ENCODE measurements at places on chromosomes 12 and 14.
A peak's percentile ranks its signal among the peaks of the same experiment; 100 is the strongest.

- peak; percentile 15 for DNase-seq
Measured at GRCh38 chr14:58238252-58239243, 6.1 kb upstream of the PSMA3 start.

- DNase-seq, result no peak
Measured at GRCh38 chr14:96482986-96483385, 19.2 kb upstream of the PAPOLA start.

DNA sequence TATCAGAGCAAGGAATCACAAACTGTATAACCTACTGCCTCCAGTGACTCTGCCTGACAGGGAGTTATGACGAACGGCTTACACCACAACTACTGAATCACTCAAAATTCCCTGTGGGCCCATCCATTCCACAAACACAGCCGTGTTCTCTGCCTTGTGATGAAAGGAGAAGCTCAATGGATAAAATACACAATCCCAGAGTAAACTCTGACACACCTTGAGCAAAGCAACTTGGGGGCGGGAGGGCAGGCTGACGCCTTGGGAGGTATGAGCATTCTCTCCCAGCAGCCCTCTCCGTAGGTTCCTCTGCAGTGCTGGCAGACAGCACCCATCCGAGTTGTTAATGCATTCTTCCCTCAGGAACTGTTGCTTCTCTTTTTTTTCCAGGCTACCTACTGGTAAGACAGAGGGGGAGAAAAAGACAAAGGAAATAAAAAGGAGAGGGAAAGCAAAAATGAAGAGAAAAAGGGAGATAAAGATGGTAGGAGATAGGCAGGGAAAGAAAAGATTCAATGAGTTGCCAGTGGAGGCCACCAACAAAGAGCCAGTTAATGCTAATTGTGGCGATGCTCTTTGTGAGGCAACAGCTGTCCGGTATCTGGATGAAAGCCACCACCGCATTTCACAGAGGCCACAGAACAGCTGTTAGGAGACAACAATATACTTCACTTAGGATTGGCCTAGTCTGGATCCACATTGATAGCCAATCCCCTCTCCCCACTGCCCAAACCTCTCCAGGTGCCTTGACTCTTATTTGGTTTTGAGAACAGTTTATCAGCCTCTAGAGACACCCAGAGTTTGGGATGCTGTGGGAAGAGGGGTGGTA is 4.7 kb upstream of the DIO2 start:
- no peak for DNase-seq

DNA sequence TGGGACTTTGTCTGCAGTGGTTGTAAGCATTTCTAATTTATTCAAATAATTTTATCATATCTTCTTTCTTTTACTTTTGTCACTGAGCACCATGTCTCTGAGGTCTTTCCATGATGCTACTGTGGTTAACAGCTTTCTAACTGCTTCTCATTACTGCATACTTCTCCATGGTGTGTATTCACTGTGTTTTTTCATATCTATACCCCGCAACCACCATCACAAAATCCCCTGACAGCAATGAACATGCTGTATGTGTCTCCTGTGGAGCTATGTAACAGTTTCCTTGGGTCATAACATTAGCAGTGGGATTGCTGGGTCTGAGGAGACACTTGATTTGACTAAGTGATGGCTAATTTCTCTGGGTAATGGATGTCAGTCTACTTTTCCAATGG is 29.2 kb upstream of the CHST11 start:
- DNase-seq, result peak; percentile 25

GRCh38 chr12:108425238-108425795 is 86.2 kb upstream of the CMKLR1 start:
- no peak for DNase-seq

DNA sequence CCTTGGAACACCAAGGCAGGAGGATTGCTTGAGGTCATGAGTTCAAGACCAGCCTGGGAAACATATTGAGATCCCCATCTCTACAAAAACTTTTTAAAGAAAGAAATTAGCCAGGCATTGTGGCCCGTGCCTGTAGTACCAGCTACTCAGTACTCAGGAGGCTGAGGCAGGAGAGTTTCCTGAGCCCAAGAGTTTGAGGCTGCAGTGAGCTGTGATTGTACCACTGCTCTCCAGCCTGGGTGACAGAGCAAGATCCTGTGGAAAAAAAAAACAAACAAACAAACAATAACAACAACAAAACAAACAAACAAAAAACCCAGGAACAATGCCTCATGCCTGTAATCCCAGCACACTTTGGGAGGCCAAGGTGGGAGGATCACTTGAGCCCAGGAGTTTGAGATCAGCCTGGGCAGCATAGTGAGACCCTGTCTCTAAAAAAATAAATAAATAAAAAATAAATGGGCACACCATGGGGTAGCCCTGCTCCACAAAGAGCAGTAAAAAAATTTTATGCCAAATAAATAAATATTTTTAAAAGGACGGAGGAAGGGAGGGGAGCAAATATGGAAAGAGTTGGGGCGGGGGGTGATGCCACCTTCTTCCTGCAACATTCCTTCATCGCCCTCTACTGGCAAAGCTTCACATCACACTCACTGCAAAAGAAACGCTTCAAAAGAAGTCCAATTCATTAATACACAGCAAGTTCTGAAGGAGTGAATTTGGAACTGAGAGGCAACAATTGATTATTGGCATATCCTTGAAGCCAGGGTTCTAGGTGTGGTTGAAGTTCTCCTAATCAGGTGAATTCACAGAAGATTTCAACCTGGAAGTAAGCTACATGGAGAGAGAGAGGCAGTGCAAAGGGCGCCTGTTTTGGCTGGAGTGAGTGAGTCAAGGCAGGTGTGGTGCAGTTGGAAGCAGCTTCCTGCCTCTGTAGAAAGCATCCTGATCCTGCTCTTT is 8.8 kb upstream of the GNPTAB start:
- DNase-seq, result peak; percentile 39

- DNase-seq, result no peak
Measured at GRCh38 chr12:63900922-63901793, 56.7 kb downstream of the SRGAP1 start.

DNA sequence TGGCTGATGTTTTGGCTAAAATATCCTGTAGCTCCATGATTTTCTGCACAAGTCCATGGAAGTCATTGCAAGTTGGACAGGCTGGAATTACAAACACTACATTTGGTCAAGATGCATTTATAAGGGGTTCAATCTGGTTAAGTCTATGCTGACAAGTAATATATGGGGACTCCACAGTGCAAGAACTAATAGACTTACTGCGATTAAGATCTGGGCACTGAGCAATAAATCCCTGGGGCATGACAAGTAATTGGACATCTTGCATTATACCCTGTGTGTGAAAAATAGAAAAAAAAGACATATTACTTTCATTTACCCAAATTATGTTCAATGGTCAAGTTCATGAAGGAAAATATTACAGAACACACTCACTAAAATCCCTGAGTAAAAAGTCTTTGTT is 99.1 kb downstream of the NELL2 start:
- DNase-seq, result no peak
